Left renal pelvis (tissue), 4 donors: ENCODE measurements at places on chromosomes 4 and X. TPM values are rescaled to one million over a fixed set of nuclear protein-coding genes. Genes with fewer than 3 reads are reported as not detected.

DNA sequence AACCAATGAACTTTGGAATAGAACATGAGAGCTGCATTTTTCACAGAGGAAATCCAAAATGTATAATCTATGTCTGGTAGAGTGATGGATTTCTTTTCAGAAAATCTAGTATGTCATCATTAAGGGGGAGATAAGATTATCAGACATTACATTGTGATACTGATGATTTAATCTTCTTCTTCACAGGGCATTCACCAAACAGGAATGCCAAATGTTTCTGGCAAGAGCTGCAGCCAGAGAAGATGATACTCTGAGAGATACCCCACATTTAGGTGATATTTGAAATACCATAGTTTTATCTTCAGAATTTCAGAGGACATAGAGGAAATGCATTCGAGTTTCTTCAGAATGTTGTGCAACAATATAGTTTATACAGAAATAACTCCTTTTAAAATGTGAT, 1523.7 kb upstream of the ADGRL3 start:
- no peak for DNase-seq

The RBMXL3 gene
- not detected for polyA plus RNA-seq

The MAGEA8 gene
- 0.24 TPM for polyA plus RNA-seq

The MSX1 gene
- 1.2 TPM for polyA plus RNA-seq

GRCh38 chrX:111353793-111354192, 58.2 kb downstream of the DCX start:
- no peak for DNase-seq

- DNase-seq = no peak
Measured at GRCh38 chr4:155122382-155122781, 86.1 kb upstream of the NPY2R start.

DNA sequence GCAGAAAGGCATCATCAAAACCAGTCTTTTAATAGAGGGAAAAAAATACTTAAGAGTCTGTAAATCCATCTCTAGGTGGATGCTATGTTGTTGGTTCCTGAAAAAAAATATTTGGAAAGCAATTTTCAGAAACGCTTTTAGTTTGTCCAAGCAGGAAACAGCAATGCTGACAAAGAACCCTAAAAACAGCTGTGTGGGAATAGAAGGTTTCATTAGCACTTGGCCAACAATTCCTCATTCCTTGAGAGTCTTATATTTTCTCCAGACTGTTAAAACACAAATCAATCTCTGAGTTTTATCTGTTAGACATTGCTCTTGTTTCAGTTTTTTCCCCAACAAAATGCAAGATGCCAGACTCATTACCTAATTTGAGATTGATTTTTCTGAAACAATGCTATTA, 6.4 kb downstream of the MXRA5 start:
- no peak for DNase-seq

The SORBS2 gene
- 23.3 TPM for polyA plus RNA-seq

- DNase-seq = no peak
Measured at GRCh38 chrX:71616672-71617529, 1.4 kb downstream of the CXCR3 start.

- no peak for DNase-seq
Measured at GRCh38 chr4:113223001-113223400, 173.5 kb downstream of the ANK2 start.

DNA sequence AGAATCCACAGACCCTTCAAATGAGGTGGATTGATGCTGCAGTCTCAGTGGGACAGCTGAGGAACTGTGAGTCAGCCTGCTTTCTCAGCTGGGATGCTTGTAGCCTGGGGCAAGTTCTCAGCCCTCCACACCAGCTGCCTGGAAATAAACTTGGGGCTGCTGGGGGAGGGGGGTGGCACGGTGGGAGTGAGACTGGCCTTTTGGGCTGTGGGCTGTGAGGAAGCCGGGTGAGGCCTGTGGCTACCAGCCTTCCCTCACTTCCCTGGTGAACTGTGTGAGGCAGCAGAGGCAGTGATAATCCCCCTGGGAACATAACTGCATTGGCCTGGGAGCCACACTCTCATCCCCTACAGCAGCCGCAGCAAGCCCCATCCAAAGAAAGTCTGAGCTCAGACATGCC, 114.5 kb upstream of the GUCY1A1 start:
- no peak for DNase-seq

DNA sequence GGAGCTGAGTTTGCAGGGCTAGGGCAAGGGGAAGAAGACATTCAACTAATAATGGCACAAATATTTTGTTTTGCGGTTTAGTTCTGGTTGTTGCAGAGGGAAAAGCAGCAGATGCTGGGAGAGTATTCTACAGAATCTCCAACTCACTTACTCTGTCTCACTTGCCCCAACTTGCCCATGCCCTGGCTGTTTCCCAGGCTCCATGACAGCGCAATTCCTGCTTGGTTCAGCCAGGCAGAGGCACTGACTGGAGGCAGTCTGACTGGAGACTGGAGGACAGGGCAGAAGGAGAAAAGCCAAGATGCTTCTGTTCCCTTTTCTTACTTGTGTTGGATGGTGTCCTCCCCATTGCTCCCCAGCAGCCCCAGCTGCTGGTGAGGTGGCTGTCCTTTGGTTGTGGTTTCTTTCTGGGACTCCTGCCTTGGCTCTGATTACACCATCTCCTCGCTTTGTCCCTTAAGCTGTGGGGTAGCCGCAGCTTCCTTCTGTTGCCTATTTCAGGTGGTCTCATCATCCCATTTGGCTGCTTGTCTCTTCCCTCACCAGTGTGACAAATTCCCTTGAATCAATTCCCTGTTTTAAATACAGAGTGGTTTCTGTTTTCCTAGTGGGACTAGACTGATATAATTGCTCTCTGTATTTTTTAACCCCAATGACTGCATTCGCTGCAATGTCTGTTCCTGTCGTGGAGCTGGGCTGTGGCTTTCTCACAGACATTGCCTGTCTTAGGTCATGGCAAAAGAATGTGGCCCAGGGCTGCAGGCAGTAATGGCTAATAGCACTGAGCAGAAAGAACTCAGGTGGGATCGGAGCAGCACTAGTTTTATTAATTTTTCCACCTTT, 24.2 kb upstream of the RASL11B start:
- DNase-seq = no peak

The LRIT3 gene
- polyA plus RNA-seq = 0.05 TPM

GRCh38 chrX:2708592-2709188, 17.6 kb downstream of the CD99 start:
- no peak for DNase-seq

The PPBP gene
- 17.0 TPM for polyA plus RNA-seq

DNA sequence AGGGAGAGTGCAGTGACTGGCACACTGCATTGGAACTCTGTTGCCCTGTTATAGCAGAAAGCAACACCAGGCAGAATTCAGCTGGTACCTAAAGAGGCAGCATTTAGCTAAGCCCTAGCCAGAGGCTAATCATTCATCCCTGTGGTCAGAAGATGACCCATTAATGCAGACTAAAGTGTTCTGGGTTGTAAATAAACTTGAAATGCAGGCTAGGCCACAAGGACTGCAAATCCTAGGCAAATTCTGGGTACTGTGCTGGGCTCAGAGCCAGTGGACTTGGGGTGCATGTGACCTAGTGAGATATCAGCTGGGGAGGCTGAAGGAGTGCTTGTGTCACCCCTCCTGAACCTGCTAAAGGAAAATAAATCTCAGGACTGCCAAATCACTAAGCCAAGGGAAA, 91.2 kb downstream of the LPAR4 start:
- no peak for DNase-seq

The TBX22 gene
- 16.5 TPM for polyA plus RNA-seq

The PDZD4 gene
- 13.7 TPM for polyA plus RNA-seq

DNA sequence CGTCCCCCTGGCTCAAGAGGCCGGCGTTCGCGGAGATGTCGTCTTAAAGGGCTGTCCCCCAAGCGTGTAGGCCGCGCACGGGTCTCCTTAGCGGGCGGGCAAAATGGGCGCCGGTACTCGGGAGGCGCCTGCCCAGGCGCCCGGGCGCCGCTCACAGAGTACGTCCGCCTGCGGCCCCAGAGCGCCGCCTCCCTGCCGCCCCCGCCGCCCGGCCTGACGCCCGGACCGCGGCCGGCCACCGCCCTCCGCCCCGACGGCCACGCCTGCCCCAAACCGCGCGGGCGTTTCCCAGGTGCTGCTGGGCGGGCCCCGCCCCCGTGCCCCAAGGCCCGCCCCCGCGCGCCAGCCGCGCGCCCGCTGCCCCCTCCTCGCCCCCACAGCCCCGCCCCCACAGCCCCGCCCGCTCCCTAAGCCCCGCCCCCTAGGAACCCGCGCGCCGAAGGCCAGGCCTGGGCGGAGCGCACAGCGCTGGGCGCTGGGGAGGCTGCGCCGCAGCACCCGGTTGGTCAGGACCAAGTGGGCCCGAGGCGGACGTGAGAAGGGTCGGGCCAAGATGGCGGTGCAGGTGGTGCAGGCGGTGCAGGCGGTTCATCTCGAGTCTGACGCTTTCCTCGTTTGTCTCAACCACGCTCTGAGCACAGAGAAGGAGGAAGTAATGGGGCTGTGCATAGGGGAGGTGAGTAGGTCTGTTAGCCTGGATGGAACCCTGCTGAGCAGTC, at the start of the genes BRCC3, CMC4 and MTCP1:
BRCC3 (plus strand) TSS at position 534 of the 719 bp plus-strand sequence; CDS start at position 554, 20 bp downstream.
CMC4 (minus strand) TSS at position 162 of the 719 bp plus-strand sequence. CDS start 7,113 bp downstream, outside the sequence.
MTCP1 (minus strand) TSS at position 162 of the 719 bp plus-strand sequence. CDS start 5,126 bp downstream, outside the sequence.
- peak; percentile 48 for DNase-seq

The CLDN2 gene
- polyA plus RNA-seq = 57.2 TPM

The CT45A1 gene
- not detected for polyA plus RNA-seq

The SEL1L3 gene
- 21.0 TPM for polyA plus RNA-seq

DNA sequence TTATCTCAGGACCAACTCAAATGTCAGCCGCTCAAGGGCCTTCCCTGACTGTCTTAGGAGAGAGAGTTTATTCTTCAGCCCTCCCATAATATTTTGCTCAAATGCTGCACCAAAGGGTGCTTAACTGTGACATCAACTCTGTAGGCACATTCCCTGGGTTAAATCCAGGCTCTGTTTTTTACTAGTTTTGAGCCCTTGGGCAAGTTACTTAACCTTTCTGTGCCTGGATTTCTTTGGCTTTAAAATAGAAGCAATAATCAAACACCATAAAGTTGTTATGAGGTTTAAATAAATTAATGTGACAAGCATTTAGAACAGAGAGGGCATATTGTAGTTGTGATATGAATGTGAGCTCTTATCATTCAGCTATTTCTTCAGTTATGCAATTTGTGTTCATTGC, 54.2 kb upstream of the LIMCH1 start:
- DNase-seq = no peak

- DNase-seq = no peak
Measured at GRCh38 chr4:148434075-148434773, 8.0 kb downstream of the NR3C2 start.

The RASL11B gene
- polyA plus RNA-seq = 36.3 TPM

The QRFPR gene
- polyA plus RNA-seq = 1.4 TPM

- no peak for DNase-seq
Measured at GRCh38 chr4:43223820-43224219, 331.3 kb downstream of the GRXCR1 start.

- no peak for DNase-seq
Measured at GRCh38 chr4:123832173-123833026, 435.8 kb downstream of the SPRY1 start.

- no peak for DNase-seq
Measured at GRCh38 chrX:150164971-150165600, 198.0 kb upstream of the MAMLD1 start.

- DNase-seq = no peak
Measured at GRCh38 chrX:94365736-94366135, 691.7 kb downstream of the FAM133A start.

- DNase-seq = no peak
Measured at GRCh38 chr4:168995537-168996295, 14.3 kb downstream of the CBR4 start.

DNA sequence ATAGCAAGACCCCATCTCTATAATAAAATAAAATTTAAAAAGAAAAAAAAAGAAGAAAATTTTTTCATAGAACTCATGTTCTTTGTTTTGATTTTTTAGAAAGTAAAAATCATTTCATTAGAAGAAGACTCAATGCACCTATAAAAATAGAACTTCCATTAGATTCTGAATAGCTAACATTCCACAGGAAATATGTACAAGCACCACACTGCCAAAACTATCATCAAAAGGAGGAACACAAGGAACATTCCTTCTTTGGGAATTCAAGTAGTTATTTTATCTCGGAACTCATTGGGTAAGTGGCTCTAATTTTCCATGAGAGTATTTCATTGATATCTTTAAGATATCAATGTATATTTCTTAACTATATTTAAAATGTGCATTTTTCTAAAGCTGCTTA, 157.6 kb downstream of the CAMK2D start:
- DNase-seq = no peak

The FAM149A gene
- polyA plus RNA-seq = 21.5 TPM

DNA sequence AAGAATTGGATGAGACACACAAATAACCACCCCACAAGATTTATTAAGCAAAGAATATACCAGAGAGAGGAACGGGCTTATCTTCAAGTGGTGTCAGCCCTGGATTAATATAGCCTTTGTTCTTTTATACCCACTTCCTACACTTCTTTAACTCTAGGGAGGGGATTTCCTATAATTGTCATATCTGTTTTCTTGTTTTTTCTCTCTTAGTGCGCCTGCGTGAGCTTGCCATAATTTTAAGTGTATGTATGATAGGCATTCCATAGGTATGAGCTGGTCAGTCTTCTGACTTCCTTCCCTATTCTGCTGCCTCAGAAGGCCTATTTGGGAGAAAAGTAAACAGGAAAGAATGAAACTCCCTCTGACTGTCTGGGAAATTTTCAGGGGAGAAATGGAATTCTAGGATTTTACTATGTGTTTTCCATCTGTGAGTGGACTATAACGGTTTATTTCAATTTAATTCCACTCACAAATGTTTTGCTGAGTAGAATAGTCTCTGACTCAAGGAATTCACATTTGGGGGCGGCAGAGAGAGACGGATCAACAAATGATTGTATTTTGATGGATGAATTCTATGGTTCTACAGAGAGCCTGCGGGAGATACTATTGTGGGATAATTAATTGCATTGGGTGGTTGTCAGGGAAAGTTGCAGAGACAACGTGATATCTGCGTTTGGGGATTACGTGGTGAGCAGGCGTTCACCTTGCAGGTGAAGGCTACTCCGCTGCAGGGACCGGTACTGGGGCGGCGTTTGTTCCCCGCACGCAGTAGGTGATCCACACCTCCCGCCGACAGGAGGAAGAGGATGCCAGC, 626 bp upstream of the CEP135 start:
- DNase-seq = no peak

The ZNF185 gene
- 47.5 TPM for polyA plus RNA-seq

The MXRA5 gene
- polyA plus RNA-seq = 10.0 TPM

DNA sequence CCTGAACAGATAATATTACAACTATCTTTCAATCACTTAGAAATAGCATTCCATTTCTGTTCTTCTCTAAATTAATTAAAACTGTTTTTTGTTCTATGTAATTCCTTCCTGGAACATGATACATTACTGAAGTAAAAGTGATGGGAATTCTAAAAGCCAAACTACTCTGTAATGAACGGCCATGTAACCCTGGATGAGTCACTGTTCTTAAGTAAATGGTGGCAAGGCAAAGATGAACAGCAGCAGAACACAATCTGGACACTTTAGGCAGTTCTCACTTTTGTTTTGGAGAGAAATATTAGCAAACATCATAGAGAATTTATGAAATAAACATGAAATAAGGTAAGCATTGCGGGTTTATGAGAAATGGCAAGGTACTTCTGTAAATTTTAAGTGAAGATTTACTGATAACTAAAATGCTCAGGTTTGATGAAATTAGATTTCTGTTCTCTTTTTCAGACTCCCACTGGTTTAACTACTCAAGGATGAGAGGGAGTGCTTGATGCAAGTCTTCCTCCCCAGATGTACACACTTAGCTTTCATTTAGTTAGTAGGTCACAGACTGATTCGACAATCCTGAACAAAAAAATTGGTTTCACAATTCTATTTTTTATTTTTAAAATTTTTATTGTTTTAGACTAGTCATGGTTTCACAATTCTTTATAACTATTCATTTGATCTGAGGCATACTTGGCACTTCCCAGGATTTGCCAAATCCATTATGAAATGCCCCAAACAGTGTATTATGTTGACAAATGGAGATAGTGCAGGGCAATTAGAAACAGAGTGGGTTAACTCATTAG, 964 bp upstream of the GPR82 start:
- DNase-seq = no peak
